ENCODE measurements at places on chromosomes 3 and 15.

DNA sequence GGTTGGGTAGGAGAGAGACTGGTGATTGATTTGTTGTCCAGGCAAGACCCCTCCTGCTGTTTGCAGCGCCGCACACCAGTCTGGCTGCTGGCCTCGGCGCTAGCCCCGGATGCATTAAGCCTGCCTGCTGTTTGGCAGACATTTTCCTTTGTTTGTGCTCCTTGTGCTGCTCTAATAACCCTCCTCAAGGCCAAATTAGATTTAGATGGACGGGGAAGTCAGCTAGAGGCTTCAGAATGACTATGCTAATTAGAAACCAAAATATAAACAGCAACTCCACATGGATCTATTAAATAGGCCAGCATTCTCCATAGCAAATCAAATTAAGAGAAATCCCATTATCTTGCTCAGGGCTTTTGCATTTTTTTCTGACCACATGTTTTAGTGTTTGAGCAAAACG, 445.2 kb downstream of the SQOR start:
- DNase-seq, result peak; percentile 63

DNA sequence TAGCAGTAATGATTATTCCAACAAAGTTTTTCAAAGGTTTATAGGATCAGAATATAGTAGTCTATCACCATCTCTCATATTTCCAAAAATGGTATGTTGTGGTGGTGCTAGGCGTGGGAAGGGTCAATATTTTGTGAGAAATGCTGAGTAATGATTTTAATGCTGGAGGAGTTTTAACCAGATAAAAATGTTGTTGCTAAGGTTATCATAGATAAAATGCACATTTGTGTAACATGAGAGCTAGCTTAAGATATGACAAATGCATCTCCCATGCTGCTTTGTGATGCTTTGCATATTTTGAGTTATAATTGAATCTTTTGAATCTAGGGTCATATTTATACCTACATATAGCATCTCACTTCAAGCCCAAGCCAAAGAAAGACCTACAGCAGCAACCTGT, 103.9 kb upstream of the ROBO1 start:
- DNase-seq, result no peak

GRCh38 chr15:79037848-79038247, 52.7 kb downstream of the RASGRF1 start:
- DNase-seq, result no peak

- DNase-seq, result no peak
Measured at GRCh38 chr15:100131321-100132224, 210.2 kb downstream of the ADAMTS17 start.

- DNase-seq, result no peak
Measured at GRCh38 chr15:74549816-74550215, 8.8 kb downstream of the ARID3B start.

- no peak for DNase-seq
Measured at GRCh38 chr15:44656913-44657312, 6.5 kb downstream of the SPG11 start.

- DNase-seq, result no peak
Measured at GRCh38 chr15:47716516-47716915, 789 bp upstream of the SEMA6D start.

DNA sequence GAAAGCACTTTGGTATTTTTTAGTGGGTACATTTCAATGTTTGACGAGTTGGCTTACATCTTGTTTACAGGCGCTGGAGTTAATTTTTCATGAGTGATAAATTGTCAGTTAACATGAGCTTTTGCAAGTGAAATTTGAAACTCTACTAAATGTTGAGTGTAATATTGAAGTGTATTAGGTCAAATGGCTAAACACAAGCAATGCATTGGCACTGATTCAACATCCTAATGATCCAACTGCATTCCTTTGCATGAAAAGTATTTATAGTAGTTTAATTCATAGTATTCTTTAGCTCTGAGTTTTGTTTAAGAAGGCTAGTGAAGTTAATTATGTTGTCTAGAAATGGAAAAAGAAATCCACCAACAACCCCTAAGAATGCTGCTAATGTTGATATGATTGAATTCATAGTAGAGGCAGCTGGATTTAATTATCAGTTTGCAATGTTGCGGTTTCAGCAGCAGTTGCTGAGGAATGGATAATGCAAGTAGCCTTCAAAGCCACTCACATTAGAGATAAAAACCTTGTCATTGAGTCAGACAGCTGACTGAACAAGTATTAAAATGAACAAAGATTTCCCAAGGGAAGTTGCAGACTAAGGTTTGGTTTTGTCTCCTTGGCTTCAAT, 245.6 kb upstream of the GOLIM4 start:
- DNase-seq, result peak; percentile 91

GRCh38 chr3:107184375-107184774, 192.9 kb upstream of the CCDC54 start:
- DNase-seq, result no peak

GRCh38 chr15:36106640-36107335, 472.6 kb upstream of the CDIN1 start:
- DNase-seq, result no peak

DNA sequence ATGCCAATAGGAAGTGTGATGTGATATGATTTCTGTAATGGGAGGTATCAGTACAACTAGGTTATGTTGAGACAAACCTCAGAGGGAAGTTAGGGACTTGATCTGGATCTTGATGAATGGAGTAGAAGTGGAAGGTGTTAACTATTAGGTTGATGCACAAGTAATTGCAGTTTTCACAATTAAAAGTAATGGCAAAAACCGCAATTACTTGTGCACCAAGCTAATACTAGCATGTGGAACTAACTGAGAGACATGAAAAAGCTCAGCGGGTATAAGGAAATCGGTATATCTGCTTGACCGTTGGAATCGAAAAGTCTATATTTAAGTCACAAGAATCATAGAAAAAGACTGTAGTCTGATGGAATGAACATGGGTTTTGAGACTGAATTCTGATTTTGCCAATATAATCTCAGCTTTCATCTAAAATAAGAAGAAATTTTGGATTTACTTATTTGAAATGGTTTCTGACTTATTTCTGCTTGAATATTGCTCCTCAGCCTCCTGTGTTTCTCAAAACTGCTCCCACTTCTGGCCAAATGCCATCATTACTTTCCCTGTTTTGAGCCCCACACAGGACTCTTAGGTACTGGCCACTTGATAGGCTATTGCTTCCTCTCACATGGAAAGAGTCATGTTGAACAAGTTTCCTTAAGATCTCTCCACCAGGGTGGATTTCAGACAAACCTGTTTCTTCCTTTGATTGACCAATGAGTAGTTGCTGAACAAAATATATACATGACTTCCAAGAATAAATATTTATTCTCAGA, 271.5 kb upstream of the COL8A1 start:
- peak; percentile 13 for DNase-seq

DNA sequence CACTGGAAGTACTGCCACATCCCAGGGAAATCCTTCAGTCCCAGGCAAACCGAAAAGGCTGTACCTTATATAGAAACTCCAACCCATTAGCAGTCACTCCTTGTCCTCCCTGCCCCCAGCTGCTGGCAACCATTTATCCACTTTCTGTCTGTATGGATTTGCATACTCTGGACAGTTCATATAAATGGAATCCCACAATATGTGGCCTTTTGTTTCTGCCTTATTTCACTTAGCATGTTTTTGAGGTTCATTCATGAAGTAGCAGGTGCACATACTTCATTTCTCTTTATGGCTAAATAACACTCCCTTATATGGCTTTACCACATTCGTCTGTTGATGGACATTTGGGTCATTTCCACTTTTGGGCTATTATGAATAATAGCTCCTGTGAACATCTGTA, 51.6 kb upstream of the CMTM8 start:
- DNase-seq, result no peak

All from H4 (cell line).